HT-29 (cell line): ENCODE measurements at places on chromosomes 6 and 20.

- no peak for DNase-seq
These were observed 195.1 kb downstream of the EDN1 start for GRCh38 chr6:12485226-12485764.

- peak; percentile 70 for DNase-seq
These were observed 67.0 kb upstream of the TNFAIP3 start for GRCh38 chr6:137799950-137800568.

GRCh38 chr6:44456070-44456965 lies 68.8 kb downstream of the CDC5L start:
- DNase-seq = peak; percentile 71

DNA sequence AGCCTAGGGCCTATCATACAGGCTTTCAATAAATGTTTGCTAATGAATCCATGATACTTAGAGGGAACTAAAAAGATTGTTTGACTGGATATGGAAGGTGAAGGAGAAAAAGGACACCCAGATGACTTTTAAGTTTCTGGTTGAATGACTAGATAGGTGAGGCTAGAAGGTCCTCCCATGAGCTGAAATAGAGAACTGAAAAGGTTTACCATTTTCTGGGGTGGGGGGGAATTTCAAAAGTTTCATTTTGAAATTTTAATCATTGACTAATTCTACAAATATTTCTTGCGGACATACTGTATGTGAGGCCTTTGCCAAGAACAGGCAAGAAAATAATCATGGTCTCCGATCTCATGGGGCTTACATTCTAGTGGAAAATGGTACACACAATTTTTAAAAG lies 17.9 kb upstream of the ZBTB2 start:
- no peak for DNase-seq

- DNase-seq = no peak
These were observed 39.8 kb upstream of the HIVEP1 start for GRCh38 chr6:11972270-11972669.

DNA sequence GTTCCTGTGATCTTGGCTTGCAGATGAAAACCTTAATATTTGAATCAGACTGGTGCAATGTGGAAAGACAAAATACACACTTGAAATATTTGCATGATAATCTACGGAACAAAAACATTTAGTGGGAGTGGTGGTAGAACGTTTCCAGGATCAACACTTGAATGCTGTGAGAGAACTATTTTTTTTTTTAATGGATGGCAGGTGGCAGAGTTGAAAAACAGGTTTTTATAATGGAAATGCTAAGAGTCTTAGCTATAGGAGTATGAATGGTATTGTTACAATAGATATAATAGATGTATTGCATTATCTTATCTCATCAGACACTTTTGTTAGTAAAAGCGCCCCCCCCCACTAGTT lies 49.2 kb downstream of the CDKAL1 start:
- DNase-seq = no peak

DNA sequence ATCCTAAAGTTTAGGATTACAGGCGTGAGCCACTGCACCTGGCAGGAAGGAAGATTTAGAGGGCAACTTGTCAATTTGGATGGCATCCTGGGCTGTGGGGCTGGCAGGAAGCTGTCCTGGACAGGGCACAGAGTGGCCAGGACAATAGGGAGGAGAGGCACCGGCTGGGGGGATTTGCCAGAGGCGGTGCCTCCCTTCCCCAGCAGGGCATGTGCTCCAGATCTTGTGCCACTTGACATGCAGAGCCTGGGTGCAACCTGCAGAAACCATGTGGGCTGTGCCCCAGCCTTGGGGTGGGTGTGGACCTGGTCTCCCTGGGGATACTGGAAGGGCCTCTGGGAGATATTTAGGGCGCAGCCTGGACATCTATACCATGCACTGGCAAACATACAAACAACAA lies 58.6 kb upstream of the EEF1A1 start:
- no peak for DNase-seq
